ENCODE measurements at places on chromosomes 11 and 22. TPM values are rescaled to one million over a fixed set of nuclear protein-coding genes. Genes with fewer than 3 reads are reported as not detected.

Gene APOBEC3G
- polyA plus RNA-seq, result 11.6 TPM

Gene FREY1
- not detected for polyA plus RNA-seq

Gene FGF19
- not detected for polyA plus RNA-seq

Gene GGT5
- 57.9 TPM for polyA plus RNA-seq

Gene C11orf87
- 0.35 TPM for polyA plus RNA-seq

Gene OR51B5
- 0.16 TPM for polyA plus RNA-seq

Gene DGCR2
- 29.7 TPM for polyA plus RNA-seq

Gene CEP57
- polyA plus RNA-seq, result 13.7 TPM

Gene DMC1
- 0.22 TPM for polyA plus RNA-seq

Gene CHRM1
- polyA plus RNA-seq, result 3.8 TPM

Gene FJX1
- 5.4 TPM for polyA plus RNA-seq

Gene SERPIND1
- 0.16 TPM for polyA plus RNA-seq

Data from adrenal gland (tissue), 19 donors.